ENCODE measurements at places on chromosomes 16 and 17.

DNA sequence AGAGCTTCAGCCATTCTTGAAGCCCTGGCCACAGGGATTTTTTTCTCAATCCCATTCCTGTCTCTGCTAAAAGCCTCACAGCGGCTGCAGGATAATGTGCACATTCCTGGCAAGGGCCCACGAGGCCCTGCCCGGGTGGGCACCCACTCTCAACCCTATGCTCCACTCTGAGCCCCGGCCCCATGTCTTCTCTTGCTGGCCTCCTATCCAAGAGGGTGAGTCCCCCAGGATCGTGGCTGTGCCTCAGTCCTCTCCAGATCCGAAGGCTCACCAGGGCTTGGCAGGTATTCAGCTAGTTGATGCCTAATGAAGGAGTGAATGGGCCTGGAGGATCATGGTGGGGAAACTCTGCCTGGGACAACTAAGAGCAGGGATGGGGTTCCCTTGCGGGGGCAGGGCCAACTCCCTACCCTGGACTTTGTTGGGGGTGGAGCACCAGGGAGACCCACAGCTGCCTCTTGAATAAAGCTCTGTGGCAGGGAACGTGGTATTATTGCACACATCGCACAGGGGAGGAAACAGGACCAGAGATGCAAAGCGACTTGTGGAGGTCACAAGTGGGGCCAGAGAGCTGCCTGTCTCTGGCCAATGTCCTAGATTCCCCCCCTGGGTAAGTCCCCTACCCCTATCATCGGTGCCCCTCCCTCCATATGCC, 5.4 kb downstream of the ARHGAP27 start:
- no peak for DNase-seq

GRCh38 chr17:10610884-10611283, 46.2 kb downstream of the MYH3 start:
- DNase-seq = no peak

DNA sequence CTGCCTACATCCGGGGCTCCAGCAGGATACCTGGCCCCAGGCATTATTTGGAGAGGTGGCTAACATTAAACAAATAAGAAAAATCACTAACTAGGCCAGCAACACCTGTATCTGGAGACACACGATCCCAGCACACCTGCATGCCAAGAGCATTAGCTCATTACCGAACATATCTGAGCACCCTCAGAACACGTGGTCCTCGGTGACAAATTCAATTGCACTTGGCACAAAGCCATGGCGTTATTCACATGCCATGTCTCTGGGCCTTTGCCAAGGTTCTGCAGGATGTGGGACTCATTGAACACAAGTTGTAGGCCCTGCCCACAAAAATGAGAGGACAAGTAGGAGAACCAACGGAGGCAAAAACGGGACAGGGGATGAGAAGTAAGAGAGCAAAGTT, 552.3 kb downstream of the TOX3 start:
- DNase-seq = no peak

DNA sequence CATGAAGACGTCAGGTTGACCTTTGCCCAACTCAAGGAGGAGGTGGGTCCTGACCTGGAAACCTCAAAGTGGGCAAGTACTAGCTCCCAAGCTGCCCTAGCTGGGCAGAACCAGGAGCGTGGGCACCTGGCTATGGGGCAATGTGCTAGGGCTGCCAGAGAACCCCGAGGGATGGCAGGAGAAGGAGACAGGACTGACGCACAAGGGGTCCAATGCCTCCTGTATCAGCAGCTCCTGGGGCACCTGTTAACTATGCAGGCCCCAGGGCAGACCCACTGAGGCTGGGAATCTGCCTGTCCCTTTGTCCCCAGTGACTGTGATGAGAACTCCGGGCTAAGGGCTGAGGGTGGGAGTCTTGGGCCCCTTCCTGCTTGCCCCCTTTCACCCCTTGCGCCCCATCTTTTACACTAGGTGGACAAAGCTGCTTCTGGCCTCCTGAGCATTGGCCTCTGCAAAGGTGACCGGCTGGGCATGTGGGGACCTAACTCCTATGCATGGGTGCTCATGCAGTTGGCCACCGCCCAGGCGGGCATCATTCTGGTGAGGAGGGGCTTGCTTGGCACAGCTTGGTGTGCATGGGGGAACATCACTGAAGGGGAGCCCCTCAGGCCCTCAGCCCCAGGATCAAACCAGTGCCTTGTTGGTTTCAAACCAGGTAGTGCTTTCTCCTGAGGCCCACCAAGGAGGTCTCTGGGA, 7.7 kb downstream of the CHAD start:
- no peak for DNase-seq

- no peak for DNase-seq
Measured at GRCh38 chr16:27973678-27974077, 89.8 kb downstream of the GSG1L start.
